ENCODE measurements at places on chromosomes 7 and 10.
A peak's percentile ranks its signal among the peaks of the same experiment; 100 is the strongest.

DNA sequence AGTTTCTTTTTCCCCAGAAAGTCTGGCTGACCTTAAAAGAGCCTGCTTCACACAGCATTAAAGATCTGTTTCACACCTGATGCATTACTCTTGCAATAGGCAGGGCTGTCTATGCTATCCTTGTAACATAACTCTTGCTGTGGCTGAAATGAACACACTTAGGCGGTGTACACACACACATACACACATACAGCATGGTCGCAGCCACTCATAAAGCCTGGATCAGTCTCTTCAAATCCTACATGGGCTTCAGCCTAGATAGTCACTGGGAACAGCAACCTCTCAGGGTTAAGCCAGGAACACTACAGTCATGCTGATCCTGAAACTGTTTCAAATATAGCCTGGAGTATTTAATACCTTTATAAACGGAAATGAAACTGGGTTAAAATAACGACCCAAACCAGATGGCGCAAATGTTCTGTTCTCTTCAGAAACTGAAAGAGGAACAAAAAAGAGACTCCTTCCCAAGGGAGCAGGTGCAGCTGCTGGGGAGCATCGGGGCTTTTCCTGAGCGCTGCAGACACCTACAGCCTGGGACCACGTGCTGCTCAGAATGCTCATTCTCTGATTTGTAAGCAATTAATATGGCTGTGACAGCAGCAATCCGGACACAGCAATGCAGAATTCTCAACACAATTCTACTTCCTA lies 61.0 kb upstream of the SFMBT2 start:
- peak; percentile 65 for DNase-seq

GRCh38 chr10:87860156-87860795 lies 3.1 kb downstream of the KLLN start:
- peak; percentile 58 for DNase-seq

DNA sequence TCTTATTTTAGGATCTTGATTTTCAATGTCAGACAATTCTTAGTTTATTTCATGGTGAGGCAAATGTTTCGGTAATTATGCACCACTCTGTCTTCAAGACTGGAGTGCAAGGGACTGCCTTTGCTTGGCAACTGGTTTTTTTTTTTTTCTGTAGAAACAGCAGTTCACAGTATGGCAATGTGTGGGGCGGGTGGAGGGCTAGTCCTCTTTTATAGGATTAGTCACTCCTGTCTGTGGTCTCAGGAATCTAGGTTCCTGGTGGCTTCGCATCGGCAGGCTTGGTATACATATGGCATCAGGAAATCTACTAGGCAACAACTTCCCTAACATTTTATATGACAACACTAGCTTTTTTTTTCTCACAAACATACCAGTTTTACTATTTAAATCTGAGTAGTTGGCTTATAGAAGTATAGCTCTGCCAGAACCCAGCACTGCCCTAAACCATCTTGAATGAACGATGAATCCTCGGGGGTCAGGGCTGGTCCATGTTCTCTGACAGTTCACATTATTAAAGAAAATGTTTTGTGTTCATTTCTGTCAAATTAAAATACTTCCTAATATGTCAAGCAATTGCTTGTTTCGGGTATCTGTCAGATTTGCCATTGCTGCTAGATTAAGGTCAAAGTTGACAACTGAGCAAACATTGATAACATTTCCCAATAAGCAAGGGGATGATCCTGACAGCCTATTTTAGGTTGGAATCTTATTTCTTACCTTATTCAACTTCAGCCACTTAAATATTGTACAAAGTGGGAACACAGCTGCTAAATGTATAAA lies 289.7 kb upstream of the VSTM2A start:
- DNase-seq, result no peak

DNA sequence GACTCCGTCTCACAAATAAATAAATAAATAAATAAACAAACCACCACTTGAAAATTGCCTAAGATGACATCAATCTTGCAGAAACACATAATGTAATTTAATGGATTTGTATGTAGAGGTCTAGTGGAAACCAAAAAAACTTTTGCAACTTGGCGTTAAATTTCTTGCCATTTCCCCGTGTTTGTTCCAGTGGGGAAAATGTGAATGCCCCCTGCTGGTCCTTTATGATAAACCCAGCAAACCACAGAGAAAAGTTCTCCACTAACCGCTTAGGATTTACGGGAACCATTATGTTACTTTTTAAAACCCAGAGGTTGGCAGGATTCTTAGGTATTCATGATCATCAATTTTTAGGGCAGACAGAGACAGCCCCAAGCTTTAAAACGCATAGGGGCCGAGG lies 32.5 kb downstream of the LAMB4 start:
- DNase-seq, result no peak

DNA sequence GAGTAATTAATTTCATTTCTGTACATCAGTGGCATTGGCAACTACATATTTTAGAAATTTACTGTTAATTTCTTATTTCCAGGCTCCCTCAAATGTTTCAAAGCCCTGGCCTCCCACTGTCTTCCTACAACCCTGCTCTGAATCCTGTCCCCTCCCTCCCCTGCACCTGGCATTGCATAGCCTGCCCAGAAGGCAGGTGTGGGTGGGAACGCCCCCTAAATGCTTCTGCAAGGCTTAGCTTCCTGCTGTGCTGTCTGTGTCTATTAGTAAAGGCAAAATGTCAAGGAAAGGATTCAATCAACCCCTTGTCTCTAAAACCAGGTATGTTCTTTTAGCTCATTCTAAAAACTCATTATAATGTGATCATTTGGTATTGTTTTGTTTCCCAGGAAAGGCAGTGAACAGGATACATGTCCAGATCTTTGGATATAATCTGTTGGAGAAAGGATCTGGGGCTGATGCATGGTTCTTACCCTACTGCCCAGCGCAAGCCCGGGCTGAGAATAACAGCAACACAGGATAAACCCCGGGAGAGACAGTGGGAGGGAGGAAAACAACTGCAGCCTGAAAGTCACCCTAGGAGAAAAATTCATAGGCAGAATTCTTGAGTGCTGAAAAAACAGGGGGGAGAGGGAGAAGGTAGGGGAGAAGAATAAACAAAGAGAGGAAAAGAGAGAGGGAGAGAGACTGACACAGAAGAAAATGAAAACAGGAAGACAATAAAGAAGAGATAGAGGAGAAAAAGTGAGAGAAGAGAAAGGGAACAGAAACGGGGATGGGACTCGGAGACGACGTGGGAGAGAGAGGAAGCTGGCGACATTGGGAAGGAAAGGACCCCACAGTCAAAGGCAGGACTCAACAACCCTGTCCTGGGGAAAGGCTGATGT lies 589 bp downstream of the ZNF488 start:
- no peak for DNase-seq

DNA sequence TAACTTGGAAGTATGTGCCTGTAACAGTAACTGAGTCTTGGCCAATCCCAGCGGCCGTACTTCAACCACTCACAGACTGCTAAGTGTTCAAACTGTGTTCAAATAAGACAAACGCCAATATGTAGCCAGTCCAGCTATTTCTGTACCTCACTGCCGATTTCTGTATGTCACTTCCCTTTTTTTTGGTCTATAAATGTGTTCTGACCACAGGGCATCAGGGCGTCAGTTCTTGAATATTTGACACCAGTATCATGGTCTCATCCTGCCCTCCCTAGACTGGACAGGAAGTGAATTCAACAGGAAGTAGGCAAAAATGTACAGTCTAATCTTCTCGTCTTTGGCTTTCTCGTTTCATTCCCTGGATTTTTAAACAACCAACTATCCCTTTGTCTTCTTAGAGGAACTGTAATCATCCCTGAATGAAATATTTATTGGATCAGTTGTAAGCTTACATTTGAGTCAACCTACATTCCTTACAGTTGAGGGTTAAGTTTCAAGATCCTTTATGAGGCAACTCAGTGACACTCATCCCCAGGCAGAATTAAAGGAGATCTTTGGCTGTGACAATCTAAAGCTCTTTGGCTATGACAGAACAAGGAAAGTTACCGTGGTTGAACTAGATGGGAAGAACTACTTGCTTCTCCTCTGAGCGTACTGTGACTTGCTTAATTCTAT lies 232.7 kb downstream of the NSUN6 start:
- no peak for DNase-seq

- DNase-seq, result no peak
Measured at GRCh38 chr7:94375691-94376090, 19.0 kb upstream of the COL1A2 start.

DNA sequence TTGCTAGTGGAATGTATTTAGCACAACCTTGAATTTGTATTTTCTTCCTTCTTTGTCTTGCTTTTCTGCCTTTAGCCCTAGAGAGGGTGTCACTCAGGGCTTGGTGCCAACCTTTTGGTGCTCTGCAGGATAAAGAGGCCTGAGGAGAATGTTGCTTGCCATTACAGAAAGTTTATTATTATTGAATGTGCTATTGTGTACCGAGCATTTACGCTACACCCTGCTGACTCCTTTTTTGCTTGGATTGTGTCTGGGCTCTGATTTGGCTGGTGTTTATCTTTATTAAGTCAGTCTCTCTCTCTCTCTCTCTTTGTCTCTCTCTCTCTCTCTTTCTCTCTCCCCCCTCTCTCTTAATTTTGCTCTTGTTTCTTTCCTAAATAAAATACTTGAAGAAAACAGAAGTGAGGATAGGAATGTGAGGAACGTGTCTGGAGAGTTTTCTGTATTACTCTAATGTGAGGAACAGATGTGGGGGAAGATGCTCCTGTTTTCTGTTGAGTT lies 284.4 kb upstream of the PHYHIPL start:
- no peak for DNase-seq

- no peak for DNase-seq
Measured at GRCh38 chr10:23015021-23015707, 80.2 kb upstream of the MSRB2 start.

GRCh38 chr10:12690525-12691126 lies 310.9 kb downstream of the CCDC3 start:
- peak; percentile 10 for DNase-seq

- DNase-seq, result no peak
Measured at GRCh38 chr7:28142650-28143049, 37.9 kb downstream of the JAZF1 start.

- DNase-seq, result no peak
Measured at GRCh38 chr10:114905450-114905849, 32.5 kb upstream of the TRUB1 start.

GRCh38 chr7:36784991-36785940 lies 61.0 kb upstream of the AOAH start:
- DNase-seq, result peak; percentile 23

DNA sequence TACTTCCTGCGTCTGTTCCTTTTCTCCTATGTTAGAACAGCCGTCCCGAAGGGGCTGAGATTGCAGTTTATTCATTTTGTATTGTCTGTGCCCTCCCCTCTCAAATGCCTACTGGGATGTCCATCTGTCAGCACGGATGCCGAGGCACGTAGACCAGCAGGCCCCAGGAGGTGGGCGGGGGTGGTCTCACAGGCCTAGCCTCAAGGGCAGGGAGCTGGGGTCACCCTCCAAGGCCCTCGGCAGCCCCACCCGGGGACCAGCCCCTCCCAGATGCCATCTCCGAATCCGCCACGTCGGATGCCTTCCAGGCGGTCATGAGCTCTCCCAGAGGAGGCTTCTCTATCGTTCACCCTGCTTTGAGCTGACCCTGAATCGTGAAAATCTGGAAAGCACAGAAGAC lies 59.7 kb downstream of the ELFN1 start:
- no peak for DNase-seq

DNA sequence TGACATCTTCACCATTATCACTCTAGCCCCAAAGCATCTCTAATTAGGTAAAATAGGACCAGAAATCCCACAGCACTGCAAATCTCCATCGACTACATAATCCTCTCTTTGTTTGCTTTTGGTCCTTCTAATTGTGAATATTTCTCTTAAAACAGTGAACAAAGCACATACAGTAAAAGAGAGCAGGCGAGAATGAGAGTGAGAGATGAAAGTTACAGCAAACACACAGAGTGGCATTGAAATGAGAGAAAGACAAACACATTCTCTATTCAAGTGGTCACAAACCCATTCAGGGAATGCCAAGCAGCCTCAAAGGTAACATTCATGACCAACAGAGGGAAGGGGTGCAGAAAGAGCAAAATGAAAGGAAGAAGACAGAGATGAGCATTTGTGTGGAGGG lies 109.8 kb upstream of the PTN start:
- no peak for DNase-seq

DNA sequence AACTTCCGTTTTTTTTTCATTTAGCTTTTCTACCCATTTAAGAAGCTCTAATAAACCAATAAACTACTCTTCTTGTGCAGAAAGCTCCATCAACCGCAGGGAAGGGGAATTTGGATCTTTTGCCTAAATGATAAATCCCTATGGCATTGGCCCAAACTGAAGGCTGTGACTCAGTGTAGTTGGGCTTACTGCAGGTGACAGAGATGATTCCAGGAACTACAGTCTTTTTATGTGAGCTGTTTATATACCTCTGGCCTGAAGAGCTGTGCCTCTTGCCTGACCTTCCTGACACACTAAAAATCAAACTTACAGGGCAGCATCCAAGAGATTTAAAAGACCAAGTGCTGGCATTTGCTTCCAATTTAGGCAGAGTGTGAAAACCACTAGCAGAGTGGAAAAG lies 25.2 kb downstream of the ABCB1 start:
- no peak for DNase-seq

DNA sequence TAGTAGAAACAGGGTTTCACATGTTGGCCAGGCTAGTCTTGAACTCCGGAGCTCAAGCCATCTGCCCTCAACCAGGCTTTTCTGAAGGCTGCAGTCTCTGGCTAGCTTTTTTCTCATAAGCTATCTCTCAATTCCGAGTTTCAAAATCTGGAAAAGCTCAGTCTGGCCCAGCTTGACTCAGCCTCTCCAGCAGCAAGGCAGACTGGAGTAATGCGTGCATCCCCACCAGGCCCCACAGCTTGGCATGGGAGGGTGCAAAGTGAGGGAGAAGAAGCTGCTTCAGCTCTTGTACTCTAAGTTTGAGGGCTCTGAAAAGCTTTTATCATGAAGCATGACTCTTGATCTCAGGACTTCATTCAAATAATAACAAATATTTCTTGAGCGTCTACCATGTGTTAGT lies 4.8 kb downstream of the DHTKD1 start:
- DNase-seq, result no peak

DNA sequence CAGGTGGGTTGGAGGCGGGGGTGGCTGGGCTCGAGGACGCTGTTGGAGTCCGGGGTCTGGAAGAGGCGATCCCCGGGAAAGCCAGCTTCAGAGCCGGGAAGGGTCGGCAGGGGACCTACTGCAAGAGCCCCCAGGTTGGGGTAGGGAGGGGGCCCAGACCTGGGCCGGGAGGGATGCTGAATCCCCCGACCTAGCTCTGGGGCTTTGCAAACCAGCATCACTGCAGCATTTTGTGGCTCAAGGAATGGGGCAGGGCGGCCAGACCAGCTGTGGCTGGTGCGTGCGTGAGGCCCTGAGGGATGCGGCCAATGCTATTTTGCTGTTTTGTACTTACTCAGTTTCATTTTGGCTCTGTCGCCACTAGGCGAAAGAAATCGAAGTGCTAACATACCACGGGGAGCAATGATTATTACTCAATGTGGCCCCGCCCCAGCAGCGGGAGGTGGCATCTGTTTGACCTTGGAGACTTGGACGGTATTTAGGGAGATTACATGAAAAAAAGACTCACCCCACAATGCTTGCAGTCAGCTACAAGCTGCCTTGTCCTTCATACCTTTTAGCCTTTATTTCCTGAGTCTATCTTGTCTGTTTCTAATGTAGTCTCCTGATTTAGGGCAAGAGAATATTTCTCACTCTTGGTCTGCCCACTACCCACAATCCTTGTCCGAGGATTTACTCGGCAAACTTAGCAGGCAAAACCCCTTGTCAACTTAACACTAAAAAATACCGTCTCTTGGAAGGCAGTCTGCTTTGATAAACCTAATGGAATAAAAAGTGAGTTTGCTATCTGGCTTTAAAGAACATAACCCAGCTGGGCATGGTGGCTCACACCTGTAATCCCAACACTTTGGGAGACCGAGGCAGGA lies 16.2 kb downstream of the HSPB1 start:
- peak; percentile 87 for DNase-seq

- no peak for DNase-seq
Measured at GRCh38 chr10:17038627-17039026, 91.0 kb downstream of the CUBN start.

- no peak for DNase-seq
Measured at GRCh38 chr10:86102451-86102850, 264.1 kb downstream of the GRID1 start.

Data from GM13977 (cell line).